ENCODE measurements at places on chromosomes 4 and X.

- DNase-seq, result no peak
These were observed 61.6 kb upstream of the TEX13A start for GRCh38 chrX:105282077-105282476.

DNA sequence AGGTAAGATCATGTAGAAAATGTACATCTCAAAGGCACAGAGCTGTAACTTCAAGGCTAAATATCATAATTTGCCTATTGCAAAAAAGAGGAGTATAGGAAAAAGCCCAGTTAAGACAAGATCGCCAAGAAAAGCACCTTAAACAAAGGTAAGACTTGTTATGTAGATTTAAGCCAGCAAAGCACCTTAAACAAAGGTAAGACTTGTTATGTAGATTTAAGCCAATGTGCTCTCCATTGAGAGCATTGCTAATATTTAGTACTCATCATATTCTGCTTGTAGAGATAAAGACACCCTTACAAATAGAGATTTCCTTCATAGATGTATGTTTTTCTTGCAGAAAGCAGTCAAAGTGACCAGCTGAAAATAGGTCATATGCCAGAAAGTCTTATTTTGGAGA is 115.8 kb downstream of the ADAM29 start:
- DNase-seq, result no peak

- no peak for DNase-seq
These were observed 476.4 kb downstream of the AFF2 start for GRCh38 chrX:148976571-148977400.

- peak; percentile 87 for DNase-seq
These were observed 167.8 kb downstream of the ZNF330 start for GRCh38 chr4:141388481-141388880.

- DNase-seq, result no peak
These were observed 64.2 kb downstream of the SHOX start for GRCh38 chrX:694800-695199.

GRCh38 chr4:112895811-112896608 is 153.4 kb upstream of the ANK2 start:
- no peak for DNase-seq

- no peak for DNase-seq
These were observed 319 bp upstream of the MAGEH1 start for GRCh38 chrX:55451626-55451989.

DNA sequence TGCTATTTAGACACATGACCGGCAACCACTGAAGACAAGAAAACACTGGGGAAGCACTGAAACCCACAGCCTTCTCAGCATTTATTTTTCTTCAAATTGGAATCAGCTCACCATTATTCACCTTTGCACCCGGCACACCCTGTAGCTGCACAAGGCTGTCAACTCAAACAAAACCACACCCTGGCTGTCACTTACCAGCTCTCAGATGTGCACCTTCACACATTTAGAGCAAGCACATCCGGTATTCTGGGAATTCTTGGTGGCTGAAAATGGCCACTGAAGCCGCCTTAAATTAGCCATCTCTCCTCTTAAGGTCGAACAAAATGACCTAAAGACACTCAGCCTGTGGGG is 5.9 kb downstream of the ZFYVE28 start:
- DNase-seq, result no peak

DNA sequence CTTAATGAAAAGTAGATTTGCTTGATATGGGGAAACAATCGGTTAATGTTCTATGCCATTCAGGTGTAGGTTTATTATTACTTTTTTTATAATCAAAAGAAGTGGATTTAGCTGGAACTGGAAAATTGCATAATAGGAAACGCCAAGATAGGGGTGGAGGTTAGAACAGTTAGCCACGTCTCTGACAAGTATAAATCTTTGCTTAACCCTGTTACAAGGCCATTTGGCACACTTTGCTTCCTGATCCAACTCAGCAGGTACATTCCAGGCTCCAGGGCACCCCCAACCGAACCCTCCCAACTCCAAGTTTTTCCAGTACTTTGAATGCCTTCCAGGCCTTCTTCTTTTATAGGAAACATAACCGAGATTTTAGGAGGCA is 50.6 kb upstream of the ACSL4 start:
- DNase-seq, result no peak

DNA sequence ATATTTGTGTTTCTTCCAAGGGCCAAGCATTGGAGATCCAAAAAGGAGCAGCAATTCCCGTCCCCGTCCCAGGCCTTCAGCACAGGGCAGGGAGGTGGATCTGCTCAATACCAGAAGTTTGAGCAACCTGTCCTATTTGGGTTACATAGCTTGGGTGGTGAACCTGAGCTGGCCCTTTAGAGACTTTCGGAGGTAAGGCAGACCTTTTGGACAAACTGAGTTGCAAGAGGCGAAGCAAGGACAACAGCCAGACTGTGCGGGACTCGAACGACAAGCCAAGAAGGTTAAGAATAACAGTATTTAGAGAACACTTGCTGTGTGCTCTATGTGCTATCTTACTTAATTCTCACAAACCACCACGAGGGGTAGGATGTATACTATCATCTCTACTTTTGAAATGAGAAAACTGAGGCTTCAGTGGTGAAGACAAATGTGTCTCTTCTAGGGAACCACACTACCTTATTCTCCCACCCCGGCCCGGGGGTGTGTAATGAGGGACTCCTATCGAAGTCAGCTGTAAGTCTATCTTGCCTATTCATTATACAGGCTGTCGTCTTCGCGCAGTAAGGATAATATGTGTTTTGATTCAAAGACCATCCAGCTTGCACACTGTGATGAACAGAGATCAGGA is 1.3 kb downstream of the NOP14 start:
- DNase-seq, result peak; percentile 29

- DNase-seq, result no peak
These were observed 51.6 kb upstream of the WDR1 start for GRCh38 chr4:10168151-10168550.

- DNase-seq, result no peak
These were observed 42.6 kb upstream of the TADA2B start for GRCh38 chr4:7000421-7001176.

DNA sequence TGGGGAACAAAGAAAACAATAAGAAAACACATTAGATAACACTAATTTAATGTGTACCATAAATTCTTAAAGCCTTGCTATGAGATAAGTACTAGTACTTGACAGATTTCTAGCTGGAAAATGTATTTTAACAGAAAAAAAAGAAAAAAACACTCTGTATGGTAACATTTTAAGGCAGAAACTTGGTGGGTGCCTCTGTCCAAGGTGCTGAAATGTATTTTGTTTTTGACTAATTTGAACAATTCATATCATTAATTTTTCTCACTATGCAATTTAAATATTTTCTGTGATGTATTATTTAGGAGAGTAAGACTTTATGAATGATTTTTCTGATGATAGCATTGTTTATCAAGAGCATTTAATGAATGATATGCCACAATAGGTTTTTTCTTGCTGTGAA is 107.5 kb downstream of the GABRG1 start:
- peak; percentile 23 for DNase-seq

DNA sequence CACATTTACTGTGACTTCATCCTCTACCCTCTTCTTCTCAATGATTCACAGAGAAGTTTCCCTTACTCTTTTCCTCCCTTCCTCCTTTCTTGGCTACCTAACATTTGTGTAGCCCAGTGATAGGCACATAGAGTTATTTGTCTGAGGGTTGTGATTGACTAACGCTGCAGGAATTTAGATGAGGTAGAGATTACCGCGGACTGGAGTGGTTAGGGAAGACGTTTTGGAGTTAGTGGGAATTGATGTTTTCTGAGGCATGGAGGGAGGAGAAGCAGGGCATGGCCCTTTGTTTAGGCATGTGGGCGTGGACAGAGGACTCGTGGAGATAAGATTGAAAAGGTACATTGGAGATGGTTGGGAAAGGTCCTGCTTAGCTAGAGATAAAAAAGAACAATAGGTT is 246.7 kb downstream of the GPAT3 start:
- no peak for DNase-seq

DNA sequence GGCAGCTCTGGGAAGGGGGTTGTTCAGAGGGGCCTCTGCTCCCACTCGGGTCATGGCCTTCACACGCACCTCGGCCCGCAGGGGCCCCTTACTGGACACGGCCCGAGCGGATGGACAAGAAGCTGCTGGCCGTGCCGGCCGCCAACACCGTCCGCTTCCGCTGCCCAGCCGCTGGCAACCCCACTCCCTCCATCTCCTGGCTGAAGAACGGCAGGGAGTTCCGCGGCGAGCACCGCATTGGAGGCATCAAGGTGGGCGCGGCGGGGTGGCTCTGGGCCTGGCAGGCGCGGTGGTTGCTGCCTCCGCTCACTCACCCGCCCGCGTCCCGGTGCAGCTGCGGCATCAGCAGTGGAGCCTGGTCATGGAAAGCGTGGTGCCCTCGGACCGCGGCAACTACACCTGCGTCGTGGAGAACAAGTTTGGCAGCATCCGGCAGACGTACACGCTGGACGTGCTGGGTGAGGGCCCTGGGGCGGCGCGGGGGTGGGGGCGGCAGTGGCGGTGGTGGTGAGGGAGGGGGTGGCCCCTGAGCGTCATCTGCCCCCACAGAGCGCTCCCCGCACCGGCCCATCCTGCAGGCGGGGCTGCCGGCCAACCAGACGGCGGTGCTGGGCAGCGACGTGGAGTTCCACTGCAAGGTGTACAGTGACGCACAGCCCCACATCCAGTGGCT is 8.3 kb downstream of the FGFR3 start:
- DNase-seq, result no peak

DNA sequence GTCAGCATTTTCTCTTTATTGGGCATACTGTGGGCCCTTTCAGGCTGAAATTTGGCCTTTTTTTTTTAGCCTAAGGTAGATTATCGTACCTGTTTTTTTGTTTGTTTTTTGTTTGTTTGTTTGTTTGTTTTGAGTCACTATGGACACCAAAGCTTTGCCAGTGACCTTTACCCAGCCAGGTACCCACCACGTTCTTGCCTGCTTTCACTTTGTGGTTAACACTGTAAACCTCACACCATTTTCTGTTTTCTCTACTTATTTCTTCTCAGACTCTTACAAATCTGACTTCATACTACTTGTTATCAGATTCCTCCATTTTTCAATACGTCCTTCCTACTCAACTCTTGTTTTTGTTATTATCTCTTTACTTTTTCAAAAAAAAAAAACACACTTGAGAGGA is 81.5 kb downstream of the ZNF674 start:
- no peak for DNase-seq

- DNase-seq, result peak; percentile 78
These were observed 46.8 kb downstream of the EPHA5 start for GRCh38 chr4:65623506-65623905.

DNA sequence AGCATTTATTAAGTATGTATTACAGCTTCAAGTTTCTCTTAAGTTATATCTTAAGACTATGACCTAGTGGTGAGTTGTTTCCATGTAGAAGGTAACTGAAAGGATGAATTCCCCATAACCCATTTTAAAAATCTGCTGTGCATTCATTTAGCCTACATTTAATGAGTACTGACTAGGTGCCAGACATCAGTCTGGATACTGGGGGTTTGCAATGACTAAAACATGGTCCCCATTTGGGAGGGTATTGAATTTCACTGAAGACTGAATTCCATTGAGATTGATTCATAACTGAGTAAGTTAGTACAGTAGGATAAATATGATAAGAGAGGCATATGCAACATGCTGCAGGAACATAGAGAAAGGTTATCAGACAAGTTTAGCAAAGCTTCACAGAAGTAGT is 241.5 kb downstream of the FRAS1 start:
- DNase-seq, result peak; percentile 62

GRCh38 chrX:134619838-134620237 is 38.4 kb downstream of the PLAC1 start:
- no peak for DNase-seq

- DNase-seq, result peak; percentile 84
These were observed 496.3 kb downstream of the PDGFC start for GRCh38 chr4:156475322-156475721.

GRCh38 chr4:141501395-141501794 is 135.0 kb upstream of the IL15 start:
- peak; percentile 58 for DNase-seq

DNA sequence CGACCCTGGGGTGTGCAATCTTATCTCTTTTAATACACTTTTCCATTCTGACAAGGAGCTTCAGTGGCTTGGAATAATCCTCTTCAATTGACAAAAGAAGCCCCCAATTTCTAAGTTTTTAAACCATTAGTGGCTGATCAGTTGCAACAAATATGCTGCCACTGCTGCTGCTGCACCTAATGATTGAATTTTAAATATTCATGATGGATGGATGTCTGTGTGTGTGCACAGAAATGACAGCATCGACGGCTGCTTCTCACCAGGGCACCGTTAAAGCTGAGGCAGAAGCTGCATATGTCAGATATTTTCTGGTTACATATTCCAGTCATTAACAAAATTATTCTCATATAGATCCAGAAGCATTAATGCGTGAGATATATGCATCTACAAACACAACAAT is 182.4 kb downstream of the MGST2 start:
- DNase-seq, result no peak

DNA sequence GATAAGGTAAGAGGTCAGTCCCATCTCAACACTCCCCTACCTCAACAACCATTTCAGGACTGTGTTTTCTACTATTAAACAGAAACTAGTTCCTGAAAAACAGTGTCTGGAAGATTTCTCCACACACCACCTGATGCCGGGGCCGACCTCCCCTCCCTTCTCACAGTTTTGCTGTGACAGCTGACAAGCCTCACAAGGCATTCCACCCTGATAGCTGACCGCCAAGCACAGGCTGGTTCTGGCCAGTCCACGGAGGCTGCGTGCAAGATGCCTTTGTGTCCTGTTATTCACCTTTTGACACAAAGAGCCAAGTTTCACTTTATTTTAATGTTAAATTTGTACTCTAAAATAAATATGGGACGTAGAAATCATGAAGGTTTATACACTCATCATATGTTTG is 758.6 kb downstream of the PDHA2 start:
- no peak for DNase-seq

GRCh38 chr4:152112887-152113286 is 352.1 kb upstream of the GATB start:
- no peak for DNase-seq

- DNase-seq, result peak; percentile 14
These were observed 24.3 kb downstream of the SHROOM3 start for GRCh38 chr4:76459291-76459723.

- DNase-seq, result peak; percentile 42
These were observed 346.8 kb upstream of the TECRL start for GRCh38 chr4:64756016-64756415.

GRCh38 chr4:46900082-46900481 is 9.0 kb downstream of the COX7B2 start:
- no peak for DNase-seq

- peak; percentile 71 for DNase-seq
These were observed 23.7 kb upstream of the PNMA3 start for GRCh38 chrX:153032397-153033118.

DNA sequence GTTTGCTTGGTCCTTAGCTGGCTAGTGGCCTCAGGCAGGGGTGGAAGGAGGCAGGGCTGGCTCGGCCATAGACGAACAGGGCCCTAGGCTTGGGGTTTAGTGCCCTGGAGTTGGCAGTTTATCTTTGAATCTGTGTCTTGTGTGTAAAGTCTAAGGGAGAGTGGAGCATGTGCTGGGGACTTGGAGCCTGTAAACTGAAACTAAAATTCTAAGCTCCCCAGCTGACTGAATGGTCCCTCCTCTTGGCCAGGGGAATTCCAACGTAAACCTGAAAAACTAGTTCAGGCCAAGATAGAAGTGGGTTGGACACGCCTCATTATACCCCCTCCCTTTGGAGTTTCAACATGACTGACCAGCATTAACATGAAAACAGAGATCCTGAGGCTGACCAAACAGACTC is 46.1 kb upstream of the GPR78 start:
- DNase-seq, result peak; percentile 70

All from adipocyte (in vitro differentiated cells).